ENCODE measurements at places on chromosomes 16 and 17. TPM values are rescaled to one million over a fixed set of nuclear protein-coding genes. Genes with fewer than 3 reads are reported as not detected.

OR1F1 gene
- polyA plus RNA-seq: not detected

HIC1 gene
- 98.2 TPM for polyA plus RNA-seq

CYBC1 gene
- polyA plus RNA-seq: 44.8 TPM

CX3CL1 gene
- polyA plus RNA-seq: 34.7 TPM

MPP3 gene
- polyA plus RNA-seq: 8.0 TPM

ACSM5 gene
- polyA plus RNA-seq: 0.42 TPM

ACE gene
- 12.0 TPM for polyA plus RNA-seq

GRCh38 chr16:35409503-35409902 lies 1950.1 kb downstream of the TP53TG3F start:
- no peak for DNase-seq

GRCh38 chr16:26087091-26087490 lies 395.3 kb downstream of the HS3ST4 start:
- no peak for DNase-seq

- no peak for DNase-seq
Observed at GRCh38 chr17:80925688-80926335, 65.8 kb upstream of the CHMP6 start.

- no peak for DNase-seq
Observed at GRCh38 chr17:1505586-1505985, 10.8 kb downstream of the INPP5K start.

- no peak for DNase-seq
Observed at GRCh38 chr17:82215095-82215971, 2.7 kb upstream of the CCDC57 start.

DNA sequence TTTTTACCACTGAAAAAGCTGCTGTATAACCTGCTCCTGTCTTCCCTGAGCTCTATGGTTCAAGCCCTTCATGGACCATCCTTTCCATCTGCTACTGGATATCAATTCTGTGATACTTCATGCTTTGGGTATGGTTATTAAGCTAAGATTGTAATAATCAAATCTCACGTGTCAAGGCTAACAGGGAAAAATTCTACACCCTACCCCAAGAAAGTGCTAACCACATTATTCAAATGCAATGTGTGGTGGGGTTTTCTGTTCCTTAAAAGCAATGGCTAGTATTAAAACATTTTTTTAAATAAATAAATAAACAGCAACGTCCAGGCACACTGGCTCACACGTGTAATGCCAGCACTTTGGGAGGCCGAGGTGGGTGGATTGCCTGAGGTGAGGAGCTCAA lies 65.9 kb downstream of the SPAG9 start:
- DNase-seq: no peak

DNA sequence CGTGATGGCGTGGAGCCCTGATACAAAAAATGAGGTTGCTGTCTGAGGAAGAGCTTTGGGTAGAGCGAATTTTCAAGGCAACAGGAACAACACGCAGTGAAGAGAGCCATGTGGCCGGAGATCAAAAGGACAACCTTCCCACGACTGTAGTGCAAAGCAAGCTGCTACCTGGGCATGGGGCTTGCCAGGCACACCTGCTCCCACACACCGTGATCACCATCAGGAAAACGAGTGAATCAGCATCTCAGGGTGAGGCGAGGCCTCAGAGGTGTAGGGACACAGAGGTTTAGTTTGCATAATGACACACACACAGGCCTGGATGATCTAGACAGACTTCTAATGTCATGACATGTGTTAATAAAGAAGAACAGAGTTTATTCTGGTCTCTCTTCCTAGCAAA lies 65.7 kb downstream of the PARN start:
- DNase-seq: no peak

- DNase-seq: no peak
Observed at GRCh38 chr17:7750321-7750821, 32.8 kb downstream of the DNAH2 start.

DNA sequence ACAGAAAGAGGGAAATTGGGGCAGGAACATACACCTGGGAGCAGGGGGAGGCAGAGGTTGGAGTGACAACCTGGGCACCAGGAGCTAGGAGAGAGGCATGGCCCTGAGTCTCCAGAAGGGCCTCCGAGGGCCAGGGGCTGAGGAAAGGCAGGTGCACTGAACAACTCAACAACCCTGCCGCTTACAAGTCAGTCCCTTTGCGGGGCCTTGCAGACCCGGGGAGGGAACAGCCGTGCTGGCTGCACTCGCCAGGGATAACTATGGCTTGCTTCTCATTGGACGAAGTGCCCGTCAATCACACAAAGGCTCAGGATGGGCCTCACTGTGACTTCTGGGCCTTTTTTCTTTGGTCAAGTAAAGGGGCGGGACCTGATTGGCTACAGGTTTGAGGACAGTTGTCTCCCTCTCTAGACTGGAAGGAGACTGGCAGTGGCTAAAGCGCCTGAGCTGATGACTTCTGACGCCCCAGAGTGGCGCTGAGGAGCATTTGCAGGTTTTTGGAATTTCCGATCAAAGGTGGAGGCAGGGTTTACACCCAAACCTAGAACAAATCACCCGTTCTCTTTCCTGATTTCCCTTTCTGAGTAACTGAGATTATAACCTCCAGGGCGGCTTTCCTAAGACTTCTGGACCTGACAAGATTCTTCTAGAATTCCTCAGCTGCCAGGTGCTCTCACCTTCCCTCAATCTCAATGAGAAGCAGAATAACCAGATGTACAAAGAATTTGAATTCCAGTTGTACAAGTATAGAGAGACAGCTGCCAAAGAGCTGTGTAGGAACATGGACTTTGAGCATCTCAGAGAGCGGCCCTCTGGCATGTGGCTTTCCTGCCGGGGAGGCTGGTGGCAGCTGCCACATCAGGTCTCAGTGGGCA lies 27.6 kb upstream of the ST6GALNAC2 start:
- DNase-seq: no peak

DNA sequence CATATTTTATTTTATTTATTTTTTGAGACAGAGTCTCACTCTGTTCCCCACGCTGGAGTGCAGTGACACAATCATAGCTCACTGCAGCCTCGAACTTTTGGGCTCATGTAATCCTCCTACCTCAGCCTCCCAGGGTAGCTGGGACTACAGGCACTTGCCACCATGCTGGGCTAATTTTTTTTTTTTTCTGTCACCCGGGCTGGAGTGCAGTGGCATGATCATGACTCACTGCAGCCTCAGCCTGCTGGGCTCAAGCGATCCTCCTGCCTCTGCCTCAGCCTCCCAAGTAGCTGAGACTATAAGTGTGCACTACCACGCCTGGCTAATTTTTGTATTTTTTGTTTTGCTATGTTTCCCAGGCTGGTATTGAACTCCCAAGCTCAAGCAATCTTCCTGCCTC lies 17.1 kb downstream of the UNC45B start:
- DNase-seq: no peak

GRCh38 chr16:27410761-27411160 lies 8.8 kb downstream of the IL21R start:
- DNase-seq: no peak

- DNase-seq: no peak
Observed at GRCh38 chr16:69590590-69590989, 24.8 kb downstream of the NFAT5 start.

DNA sequence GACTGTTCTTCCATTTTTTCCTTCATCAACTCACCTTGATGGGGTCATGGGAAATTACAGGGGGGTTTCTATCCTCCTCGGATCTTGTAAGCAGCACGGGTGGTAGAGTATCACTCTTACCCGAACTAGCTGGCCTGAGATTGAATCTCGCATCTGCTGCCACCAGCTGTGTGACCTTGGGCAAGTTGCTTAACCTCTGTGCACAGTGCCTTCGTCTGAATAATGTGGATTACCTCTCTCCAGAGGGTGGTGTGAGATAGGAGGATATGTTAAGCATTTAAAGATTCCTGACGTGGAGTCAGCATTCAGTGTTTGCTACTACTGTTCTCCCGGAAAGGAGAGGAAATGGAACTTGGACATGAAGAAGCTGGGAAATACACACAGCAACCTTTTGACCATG lies 24.4 kb downstream of the LASP1 start:
- no peak for DNase-seq

DNA sequence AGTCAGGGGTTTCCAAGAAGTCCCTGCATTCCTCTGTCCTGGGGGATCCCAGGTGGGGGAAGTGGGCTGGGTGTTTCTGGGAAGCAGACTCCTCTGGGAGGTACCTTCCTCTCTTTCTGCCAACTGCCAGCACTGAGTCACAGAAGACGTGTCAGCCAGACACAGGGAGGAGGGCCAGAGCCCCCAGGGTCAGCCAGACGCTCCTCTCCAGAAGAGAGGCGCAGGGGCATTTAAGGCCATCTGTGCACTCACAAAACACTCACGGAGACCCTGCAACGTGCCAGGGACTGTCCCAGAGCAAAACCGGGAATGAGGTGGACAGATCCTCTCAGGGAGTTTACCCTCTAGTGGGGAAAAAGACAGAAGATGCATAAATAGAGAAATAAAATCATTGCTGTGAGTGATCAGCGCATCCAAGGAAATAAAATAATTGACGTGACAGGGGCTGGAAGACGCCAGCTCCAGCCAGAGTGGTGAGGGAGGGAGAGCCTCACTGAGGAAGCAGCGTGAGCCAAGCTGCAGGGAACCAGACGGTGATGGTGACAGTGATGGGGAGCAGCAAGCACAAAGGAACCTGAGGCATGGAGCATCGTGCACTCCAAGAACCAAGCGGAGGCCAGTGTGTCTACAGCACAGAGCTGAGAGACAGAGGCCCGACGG lies 105.4 kb downstream of the ZNF423 start:
- no peak for DNase-seq

GRCh38 chr16:73172973-73173709 lies 125.2 kb upstream of the ZFHX3 start:
- DNase-seq: no peak

- no peak for DNase-seq
Observed at GRCh38 chr16:77043076-77043475, 147.9 kb upstream of the MON1B start.
